ENCODE measurements at places on chromosomes 6 and 20. TPM values are rescaled to one million over a fixed set of nuclear protein-coding genes. Genes with fewer than 3 reads are reported as not detected.
A peak's percentile ranks its signal among the peaks of the same experiment; 100 is the strongest.

The APOBEC2 gene
- total RNA-seq = not detected

The RBL1 gene
- total RNA-seq = 3.9 TPM

The VARS2 gene
- 13.9 TPM for total RNA-seq

The RIMS1 gene
- 51.8 TPM for total RNA-seq

The SLCO4A1 gene
- 0.65 TPM for total RNA-seq

DNA sequence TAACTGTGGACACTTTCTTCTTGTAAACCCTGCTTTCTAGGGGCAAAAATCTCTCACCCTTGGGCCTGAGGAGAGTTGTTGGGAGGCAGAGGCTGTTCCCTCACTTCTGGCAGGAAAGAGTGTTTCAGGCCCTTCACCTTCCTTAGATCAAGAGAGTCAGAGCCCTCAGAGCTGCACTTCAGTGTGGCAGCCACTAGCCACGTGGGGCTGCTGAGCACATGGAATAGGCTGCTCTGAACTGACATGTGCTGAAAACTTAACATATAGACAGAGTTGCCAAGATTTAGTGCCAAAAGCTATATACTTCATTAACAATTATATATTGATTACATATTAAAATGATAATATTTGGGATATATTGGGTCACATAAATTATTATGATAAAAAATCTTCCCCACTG, 4.4 kb upstream of the LMBRD1 start:
- no peak for DNase-seq

GRCh38 chr6:15427331-15428070, 181.6 kb downstream of the JARID2 start:
- DNase-seq = peak; percentile 67

GRCh38 chr6:87674290-87674689, 27.7 kb downstream of the AKIRIN2 start:
- no peak for DNase-seq

- DNase-seq = no peak
Measured at GRCh38 chr6:112243861-112244827, 10.2 kb downstream of the LAMA4 start.

DNA sequence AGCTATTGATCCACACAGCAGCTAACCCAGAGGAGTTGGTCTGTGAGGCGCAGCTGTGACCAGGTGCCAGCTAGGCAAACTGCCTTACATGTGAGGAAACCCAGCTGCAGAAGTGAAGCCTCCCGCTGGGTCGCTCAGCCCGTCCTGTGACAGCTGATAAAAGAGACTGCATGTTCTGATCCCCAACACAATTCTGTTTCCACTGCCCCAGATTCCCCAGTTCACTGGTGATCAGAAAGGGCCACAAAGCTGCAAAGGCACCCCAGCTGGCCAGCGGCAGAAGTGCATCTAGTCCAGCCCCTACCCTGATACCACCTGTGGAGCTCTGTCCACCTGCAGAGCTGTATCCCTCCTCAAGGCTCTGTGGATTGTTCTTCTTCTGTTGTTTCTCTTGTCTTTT, 64.5 kb downstream of the CTNNBL1 start:
- no peak for DNase-seq

DNA sequence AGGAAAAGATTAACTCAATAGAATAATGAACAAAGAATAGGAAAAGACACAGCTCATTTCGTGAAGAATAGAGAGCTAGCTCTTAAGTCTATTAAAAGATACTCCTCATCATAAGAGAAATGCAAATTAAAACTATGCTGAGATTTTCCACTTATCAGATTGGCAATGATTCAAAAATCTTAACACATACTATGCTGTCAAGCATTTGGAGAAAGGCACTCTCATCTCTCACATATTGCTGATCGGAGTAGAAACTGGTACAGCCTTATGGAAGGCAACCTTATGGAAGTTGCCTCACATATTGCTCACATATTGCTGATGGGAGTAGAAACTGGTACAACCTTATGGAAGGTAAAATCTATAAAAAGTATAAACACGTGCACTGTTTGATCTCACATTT, 21.4 kb upstream of the PLAGL1 start:
- no peak for DNase-seq

DNA sequence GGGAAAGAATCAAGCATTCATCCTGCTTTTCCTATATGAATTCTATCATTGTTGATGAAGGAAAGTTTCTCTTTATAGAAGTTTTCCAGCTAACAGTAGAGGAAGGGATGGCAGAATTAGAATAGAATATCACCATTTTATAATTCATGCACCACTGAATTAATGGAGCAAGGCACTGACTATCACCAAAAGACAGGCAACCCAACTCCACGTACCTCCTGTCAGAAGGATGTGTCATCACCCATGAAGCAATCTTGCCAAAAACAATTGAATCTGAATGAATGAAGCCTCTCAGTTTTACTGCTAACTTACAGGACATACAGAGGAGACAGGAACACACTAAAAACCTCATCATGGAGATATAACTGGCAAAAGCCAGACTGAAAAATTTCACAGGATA, 122.4 kb downstream of the NFATC2 start:
- peak; percentile 60 for DNase-seq

DNA sequence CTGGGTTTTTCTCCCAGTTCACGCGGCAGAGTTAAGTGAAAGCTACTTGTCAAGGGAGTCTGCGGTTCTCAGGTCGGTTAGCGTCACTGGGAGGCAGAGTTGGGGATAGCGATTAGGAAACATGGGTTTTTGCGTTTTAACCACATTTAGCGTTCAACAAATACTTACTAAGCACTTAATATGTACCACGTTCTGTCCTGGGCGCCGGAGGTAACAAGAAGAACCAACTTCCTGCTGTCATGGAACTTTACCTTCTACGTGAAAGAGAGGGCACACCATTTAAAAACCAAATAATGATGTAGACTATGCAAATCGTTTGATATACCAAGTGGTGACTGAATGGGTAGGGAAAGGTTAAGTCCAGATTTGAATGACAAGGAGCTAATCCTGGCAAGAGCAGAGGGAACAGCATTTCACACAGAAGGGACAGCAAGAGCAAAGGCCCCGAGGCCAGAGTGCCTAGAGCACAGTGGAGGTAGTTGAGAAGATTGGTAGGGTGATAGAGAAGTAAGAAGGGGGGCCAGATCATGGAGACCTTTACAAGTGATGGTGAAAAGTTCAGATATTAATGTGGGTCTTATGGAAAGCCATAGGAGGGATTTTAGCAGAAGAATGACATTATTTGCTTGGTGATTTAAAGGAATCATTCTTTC, 744 bp downstream of the RIOK1 start:
- no peak for DNase-seq

GRCh38 chr6:5736016-5736738, 270.5 kb downstream of the NRN1 start:
- DNase-seq = no peak

DNA sequence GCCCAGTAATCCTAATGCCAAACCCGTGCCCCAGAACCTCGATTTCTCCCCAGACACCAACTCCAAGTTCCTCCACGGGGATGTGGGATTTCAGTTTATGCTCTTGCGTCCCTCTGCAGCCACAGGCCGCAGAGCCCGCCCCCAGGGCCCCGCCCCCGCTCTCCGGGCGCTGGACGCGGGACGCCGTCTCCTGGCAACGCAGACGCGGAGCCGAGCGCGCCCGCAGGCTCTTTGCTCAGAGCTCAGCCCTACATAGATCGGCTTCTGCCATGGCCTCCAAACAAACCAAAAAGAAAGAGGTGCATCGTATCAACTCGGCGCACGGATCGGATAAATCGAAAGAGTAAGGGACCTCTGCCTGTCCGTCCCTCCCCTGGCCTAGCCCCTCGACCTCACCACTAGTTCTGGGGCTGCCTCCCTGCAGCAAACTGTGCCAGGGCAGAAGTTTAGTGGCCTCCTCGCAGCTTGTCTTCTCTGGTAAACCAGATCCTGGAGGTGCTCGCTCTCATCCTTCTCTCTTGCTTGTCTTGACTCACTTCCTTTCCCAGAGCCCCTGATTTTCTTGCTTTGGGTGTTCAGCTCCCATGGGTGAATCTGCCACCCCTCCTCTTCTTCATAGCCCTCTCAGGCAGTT, at the start of gene ADGB:
TSS of gene ADGB (plus strand) at position 201 of the 634 bp plus-strand sequence. CDS start at position 270, 69 bp downstream.
- peak; percentile 55 for DNase-seq

DNA sequence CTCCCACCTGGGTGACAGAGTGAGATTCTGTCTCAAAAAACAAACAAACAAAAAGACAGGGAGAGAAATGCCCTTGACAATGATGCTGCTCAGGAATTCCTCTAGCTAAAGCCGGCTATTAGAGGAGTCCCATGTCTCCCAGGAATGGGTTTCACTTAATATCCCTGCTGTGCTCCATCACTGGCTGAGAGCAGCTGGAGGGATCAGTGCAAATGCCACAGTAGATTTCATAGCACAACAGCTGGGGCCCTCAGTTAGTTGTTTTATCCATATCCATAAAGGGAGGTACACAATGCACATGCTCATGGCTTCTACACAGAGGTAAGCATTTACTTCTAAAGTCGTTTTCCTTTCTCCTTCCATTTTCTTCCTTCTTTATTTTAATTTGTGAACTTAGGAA, 742.0 kb upstream of the POU3F2 start:
- no peak for DNase-seq

GRCh38 chr6:38943964-38944363, 104.6 kb upstream of the GLP1R start:
- no peak for DNase-seq

DNA sequence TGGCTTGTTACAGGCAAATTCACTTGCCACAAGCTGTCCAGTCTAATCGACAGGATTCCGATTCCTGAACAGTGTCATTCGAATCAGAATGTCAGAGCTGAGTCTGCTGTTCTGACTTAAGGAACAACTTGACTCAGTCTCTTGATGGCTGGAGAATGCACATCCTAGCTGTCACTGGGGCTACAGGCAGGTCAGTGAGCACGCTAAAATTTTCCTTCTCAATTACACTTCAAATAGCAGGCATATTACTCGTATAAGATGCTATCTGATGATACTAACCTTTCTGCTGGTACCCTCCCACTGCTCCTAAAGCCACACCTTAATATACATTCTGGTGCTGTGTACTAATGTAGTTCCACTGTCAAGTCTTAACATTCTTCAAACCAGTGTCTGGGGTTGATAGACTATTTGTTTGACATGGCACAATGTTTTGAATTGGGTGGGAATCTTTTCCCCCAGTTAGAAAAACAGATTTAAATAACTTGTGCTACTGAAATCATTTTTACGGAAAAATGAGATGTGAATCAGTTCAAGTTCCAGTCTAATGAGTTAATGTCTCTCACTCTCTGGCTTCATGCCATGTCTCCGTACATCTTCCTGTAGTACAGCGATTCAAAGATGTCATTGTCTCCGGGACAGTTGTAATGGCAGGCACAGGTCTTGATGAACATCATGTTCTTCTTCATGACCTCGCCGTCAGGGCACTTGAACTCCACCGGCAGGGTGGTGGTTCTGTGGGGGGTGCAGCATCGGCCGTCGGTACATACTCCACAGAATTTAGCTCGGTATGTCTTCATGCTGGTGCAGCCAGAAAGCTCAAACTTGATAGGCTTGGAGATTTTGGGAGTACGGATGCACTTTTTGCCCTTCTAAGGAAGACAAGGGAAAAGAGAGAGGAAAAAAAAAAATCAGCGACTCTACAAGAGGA, 2.2 kb downstream of the CCN2 start:
- peak; percentile 87 for DNase-seq

DNA sequence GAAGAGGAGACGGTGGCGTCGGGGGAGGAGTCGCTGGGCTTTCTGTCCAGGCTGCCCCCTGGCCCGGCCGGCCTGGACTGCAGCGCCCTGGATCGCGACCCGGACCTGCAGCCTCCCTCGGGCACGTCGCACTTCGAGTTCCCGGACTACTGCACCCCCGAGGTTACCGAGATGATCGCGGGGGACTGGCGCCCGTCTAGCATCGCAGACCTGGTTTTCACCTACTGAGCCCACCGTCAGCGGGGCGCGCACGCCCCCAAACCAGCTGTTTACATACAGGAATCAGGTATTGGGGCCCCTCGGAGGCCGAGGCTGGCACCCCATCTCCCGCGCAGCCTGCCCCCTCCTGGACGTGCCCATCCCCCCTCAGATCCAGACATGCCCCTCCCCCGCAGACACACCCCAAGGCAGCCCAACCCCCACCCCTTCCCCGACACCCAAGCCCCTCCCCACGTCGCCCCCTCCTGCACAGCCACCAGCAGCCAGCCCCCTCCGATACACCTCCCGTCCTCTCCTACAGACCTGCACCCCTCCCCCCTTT, 1.4 kb downstream of the SOX12 start:
- DNase-seq = peak; percentile 28

All from lung microvascular endothelial cell (primary cell).